A172 (cell line): ENCODE measurements at places on chromosomes 16 and 17.

- DNase-seq: no peak
Measured at GRCh38 chr16:30533748-30534367, 800 bp downstream of the ZNF747 start.

DNA sequence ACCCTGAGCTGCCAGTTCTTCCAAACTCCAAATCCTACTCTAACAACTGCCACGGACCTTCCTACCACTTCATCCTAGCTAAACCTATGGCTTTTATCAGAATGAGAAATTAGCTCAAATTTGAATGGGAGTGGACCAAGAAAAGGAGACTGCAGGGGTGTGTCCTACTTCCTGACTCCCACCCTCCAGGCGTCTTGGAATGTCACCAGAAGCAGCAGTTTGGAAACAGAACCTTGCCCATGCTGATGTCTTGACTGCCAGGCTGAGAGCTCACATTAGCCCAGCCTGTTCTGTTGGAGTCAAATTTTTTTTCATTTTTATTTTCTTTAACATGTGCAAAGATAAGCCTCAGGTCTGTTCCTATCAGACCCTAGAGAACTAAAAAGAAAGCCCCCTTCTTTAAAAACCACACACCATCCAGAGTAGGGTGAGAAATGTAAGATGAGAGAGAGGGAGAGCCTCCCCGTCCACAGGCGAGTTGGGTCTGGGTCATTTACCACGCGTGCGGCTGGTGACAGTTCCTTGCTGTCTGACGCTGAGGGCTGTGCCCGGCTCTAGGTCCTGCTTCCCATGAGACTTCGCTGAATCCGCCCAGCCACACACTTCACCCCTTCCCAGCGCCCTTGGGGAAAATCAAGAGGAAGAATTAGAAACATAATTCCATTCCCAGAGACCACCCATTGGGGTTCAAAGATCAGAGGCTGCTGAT lies 54.3 kb downstream of the WNT3 start:
- peak; percentile 13 for DNase-seq

DNA sequence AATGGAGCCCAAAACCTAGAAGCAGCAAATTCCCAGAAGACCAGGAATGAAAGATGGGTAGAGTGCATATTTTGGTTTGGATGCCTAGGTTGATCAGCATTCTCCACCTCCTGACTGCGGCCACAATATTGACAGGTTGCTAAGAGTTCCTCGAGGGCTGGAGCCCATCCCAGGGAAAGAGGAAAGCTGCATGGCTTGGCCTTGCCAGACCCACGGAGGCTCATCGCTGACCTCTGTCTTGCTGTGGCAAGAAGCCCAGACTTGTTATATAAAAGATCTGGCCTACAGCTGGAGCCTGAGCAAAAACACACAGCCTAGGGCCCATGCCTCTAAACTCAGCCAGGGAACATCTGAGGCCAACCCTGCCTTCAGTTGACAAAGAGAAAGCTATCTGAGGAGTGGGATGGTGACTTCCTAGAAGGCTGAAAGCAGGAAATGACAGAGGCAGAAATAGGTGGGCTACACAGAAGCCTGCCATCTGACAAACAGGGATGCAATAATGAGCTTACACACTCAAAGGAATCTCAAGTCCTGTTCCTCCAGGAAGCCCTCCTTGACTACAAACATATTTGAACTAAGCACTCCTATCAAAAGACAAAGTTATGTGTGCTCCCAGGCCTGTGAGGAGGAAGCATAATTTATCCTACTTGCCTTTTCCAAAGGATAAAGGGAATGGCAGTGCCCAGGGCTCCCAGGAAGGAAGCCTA lies 22.5 kb upstream of the SLC35B1 start:
- no peak for DNase-seq

DNA sequence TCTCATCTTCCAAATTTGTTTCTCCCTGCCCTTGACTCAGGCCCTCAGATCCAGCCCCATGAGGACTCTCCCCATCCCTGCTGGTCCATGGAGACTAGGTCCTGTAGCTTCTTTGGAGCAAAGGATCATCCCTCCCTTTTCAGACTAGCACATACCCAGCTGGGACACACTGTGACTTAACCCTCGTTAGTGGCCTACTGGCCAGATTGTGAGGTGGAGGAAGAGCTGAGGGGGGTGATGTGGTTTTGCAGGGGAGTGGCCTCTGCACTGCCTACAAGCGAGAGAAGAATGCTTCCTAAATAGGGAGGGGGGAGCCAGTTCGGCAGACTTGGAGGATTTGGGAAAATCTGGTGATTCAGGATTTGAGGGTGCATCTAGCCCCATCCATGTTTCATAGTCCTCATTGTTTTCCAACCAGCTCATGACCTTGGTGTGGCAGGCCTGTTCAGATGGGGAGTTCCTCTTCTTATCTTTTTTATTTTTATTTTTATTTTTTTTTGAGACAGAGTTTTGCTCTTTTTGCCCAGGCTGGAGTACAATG lies 47.8 kb upstream of the SLC47A1 start:
- no peak for DNase-seq

DNA sequence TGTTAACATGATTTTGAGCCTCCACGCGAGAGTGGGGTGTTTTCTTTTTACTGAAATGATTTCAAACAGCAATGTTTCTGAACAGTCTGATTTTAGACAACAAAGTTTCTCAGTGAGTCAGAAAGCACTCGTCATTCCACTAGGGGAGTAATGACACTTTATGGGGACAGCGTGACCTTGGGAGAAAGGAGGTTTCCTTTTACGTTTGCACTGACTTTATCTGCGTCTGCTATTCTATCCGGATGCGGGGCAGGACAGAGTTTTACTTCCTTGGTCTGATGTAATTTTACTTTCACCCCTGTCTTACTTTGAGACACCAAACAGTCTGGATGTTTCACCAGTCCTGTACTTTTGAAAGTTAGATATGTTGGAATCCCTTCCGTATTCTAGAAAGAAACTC lies 20.7 kb downstream of the SLC47A1 start:
- DNase-seq: no peak

GRCh38 chr17:32621612-32622312 lies 135.0 kb downstream of the CDK5R1 start:
- peak; percentile 7 for DNase-seq

DNA sequence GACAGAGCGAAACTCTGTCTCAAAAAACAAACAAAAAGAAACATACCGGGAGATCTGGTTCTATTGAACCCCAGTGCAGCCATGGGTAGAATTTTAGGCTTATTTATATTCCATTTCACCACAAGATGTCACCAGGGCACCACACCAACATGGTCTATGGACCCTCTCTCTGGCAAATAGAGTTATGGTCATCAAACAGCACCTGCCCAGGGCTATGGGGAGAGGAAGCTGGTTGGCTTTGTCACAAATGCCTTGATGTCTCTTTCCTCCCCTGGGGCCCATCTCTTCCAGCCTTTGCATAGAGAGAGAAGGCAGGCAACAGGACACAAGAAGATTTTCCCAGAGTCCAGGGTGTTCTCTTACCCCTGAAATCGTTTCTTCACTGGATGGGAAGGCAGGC lies 128.4 kb downstream of the WWOX start:
- DNase-seq: no peak
